ENCODE measurements at places on chromosomes 5 and 9.

DNA sequence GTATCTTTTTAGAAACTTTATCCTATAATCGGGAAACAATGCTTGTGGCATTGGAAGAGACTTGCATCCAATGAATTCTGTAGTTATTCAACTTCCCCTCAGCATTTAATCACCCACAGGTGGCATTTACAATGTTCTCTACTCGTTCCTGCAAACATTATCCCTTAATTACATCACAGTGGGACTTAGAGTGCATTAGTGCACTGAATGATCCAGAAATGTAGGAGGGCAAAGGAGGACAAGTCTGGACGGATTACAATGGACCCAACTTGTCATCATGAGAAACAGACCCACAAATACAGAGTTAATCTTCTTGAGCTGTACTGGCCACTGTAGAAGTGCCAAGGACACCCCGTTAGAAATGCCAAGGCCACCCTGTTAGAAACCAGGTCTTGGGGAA lies 129.1 kb downstream of the DOCK8 start:
- DNase-seq, result no peak

DNA sequence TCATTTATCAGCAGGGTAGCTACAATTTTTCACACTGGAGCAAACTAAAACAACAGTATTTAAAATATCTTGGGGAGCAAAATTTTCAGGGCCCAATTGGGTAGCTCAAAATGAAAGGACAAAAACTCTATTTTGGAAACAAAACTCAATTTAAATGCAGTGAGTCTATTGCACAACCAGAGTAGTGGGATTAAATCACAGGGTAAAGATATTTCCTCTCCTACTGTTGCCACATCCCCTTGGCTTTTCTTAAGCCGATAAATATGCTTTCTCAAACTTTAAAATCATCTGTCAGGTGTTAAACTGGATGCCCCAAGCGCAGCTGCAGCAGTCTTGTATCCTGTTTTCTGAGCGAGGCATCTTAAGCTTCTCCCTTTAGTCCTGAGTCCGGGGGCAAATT lies 1474.3 kb upstream of the CDH9 start:
- no peak for DNase-seq

- DNase-seq, result peak; percentile 17
Measured at GRCh38 chr5:141850244-141850768, 27.9 kb downstream of the PCDH1 start.

DNA sequence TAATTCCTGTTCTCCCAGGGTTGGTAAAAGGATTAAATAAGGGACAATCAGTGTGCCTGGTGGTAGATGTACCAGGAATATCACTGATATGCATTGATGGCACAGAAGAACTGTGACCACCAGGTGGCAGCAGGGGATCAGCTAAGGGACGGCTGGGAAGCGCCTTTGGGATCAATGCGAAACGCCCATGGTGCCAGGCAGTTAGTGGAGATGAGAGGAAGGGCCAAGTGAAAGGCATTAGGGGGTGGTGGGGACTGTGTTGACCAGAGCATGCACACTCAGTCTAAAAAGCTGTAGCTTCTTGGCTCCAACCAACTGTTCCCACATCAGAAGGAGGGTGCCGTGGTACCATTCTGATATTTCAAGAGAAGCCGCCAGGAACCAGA lies 55.6 kb downstream of the ARHGEF37 start:
- DNase-seq, result peak; percentile 44

DNA sequence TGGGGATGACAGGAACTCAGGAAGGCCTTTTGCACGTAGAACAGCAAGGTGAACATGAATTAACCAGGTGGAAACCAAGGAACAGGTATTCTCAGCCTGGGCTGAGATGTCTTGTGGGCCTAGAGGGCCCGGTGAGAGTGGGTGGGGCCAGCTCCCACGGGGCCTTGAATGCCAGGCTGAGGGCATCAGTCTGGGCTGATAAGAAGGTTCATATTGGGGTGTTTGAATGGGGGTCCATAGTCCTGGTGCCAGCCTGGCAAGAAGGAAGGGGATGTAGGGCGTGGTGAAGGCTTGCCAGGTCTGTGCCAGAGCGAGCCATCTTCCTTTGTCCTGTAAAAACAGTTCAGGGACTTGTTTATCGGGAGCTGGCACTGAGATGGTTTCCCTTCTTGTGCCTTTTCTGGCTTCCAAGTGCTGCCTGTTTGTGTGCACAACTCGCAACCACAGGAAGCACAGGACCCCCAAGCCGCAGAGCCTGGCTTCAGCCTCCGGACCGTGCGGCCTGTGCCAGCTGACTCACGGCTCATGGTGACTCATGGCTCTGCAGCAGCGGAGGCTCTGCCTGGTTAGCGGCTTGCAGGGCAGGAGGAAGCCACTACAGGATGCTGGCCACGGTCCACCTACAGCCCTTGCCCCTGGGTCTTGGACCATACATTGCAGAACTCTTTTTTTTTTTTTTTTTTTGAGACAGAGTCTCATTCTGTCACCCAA lies 2.4 kb downstream of the CARD19 start:
- DNase-seq, result peak; percentile 95

GRCh38 chr9:84748112-84748511 lies 78.6 kb downstream of the NTRK2 start:
- DNase-seq, result no peak

DNA sequence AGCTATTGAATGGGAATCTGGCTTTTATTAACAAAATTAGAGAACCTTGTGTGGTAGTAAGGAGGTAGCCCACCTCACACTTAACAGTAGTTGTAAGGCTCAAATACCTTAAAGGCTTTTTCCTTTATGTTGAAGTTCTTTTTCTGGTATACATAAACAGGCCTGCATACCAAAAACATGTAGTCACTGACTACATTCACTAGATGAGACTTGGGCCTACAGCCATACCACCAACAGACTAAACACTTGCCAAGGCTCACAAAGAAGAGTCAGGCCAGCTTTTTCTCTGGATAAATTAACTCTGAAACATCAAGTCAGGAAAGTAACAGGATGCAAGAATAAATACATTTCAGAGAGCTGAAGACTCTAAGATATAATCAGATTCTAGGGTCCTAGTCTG lies 78.6 kb upstream of the MPDZ start:
- DNase-seq, result peak; percentile 80

DNA sequence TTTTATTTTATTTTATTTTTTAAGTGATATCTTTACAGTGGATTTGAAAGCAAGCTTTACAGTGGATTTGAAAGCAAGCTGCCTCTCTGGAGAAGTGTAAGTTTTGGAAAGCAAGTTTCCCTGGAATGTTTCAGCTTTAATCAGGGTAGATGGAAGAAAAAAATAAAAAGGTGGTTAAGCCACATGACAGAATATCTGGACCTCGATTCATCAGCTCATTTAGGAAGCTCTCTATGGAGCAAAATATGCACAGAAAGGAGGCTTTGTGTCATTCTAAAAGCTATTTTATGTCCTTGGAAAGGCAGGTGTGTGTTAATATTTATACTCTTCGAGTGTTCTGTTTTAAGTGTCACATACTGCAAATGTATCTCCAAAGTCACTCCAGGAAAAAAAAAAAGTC lies 409.2 kb upstream of the KLF4 start:
- no peak for DNase-seq

Measured in stromal cell of bone marrow (primary cell).